ENCODE measurements at places on chromosomes 2 and 18.

DNA sequence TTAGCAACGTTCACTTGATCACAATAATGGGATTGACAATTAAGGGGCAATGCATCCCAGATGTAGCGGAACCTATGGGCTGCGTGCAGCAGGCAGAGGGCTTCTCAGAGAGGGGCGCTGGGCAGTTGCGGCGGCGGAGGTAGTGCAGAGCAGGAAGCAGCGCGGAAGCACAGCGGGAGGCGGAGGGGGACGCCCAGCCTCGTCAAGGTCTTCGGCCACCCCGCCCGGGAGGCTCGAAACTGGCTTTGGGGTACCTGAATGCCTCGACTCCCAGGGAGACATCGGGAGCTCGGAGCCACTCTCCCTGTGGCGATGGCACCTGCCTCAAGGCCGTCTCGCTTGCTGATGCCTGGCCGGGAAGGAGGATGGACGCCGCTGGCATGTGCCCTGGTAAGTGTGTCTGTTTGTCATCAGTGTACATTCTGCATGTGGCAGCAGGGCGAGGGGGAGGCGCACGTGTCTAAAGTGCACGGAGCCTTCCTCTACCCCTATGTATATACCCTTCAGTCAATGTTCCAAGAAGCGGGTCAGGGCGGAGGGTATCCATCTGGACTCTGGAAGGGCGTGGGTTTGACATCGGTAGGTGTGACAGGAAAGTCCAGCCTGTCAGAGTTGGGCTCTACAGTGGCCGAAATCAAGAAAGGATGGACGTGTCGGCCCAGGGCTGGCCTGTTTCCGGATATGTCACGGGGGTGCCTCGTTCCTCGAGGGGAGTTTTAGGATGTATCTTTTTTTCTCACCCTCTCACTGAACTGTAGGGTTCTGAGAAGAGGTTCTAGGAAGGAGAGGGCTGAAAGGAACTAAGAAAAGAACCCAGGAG, 7.5 kb upstream of the SP9 start:
- DNase-seq: no peak

GRCh38 chr2:149954981-149955600, 367.5 kb upstream of the MMADHC start:
- no peak for DNase-seq

DNA sequence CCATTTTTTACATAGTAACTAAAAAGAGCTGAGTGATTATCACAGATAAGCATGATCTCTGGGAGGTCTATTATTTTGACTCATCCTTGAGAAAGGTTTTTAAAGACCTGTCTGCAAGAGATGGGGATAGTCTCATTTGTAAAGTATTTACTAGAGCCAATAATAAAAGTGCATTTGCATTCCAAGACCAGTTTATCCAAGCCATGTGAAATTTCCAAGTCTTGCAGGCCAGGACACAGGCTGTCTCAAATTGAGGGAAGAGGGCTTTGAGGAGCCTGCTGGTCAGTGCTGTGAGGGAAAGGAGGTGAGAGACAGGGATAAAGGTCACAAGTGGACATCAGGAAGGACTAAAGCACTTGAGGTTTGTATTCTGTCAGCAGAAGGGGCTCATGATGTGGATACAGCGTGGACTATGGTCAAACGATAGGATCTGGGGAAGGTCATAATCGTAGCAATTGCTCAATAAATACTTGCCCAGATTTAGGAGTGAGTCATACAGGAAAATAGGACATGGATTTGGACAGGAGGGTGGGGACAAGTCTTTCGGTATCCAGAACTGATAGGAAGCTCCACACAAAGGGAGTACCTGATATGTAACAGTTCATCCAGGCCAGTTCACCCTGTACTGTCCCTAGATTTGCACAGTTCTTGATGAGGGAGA, 6.6 kb upstream of the CDH2 start:
- no peak for DNase-seq

DNA sequence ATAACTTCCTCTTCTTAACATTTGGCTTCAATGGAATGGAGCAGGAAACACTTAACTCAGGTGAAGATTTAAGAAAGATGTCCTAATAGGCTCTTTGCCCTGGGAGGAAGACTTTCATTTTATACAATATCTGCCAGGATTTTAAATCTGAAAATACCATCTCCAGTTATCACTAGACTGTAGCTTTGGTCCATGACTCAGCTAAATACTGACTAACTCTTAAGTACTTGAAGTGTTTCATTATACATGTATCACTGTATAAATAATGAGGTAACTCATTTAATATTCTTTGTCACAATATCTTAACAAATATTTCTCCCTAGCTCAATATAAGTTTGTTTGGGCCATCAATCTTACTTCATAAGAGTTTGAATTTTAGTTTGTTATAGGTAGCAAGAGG, 34.7 kb downstream of the RBKS start:
- DNase-seq: no peak

DNA sequence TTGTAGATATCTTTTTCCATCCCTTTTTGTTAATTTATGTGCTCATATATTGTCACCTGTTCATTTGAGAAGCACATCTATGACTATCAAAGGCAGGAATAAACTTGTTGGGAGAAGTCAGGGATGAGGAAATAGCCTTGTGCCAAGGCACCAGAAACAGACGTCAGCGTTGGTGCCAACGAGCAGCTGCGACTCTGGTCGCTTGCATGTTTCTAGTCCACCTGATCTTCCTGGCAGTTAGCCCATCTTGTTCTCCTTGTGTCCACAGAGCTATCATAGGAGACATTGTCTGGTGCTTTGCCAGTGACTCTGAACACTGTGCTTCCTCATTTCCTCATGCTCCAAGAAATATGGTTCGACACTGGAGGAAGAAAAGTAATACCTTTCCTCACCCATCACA, 374.4 kb downstream of the PTPRM start:
- DNase-seq: no peak

- DNase-seq: no peak
Observed at GRCh38 chr2:46318579-46319460, 21.6 kb downstream of the EPAS1 start.

DNA sequence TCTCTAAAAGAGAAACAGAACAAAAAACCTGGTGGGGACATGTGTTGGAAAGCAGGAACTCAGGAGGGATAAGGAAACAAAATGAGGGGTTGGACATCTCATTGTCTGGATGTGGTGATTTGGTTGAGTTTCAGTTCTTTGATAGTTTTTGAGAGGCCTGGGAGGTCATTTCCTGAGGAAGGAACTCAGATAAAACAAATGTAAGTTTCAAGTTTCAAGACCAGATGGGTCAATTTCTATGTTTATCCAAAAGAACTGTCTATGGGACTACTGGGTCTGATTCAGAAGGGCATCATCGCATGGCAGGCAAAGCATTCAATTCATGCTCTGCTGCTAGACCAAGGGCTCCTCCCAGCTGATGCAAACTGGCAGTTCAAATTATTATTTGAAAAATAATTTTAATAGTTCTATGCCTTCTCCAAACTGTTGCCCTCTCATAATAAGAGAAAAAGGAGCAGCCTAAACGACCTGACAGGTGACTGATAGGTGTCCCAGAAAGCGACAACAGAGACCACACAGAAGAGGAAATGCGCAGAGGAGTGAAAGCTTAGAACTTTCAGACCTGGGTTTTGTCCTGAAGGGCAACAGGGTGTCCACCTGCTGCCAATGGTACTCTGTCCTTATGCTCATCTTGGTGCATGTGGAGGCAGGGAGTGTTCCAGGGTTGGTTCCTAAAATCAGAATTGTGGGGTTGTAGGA, 39.3 kb upstream of the SH3RF3 start:
- no peak for DNase-seq

GRCh38 chr18:73414598-73414997, 546.8 kb upstream of the NETO1 start:
- DNase-seq: no peak

GRCh38 chr2:74567881-74568280, 13.4 kb downstream of the DOK1 start:
- no peak for DNase-seq

- DNase-seq: no peak
Observed at GRCh38 chr2:9297807-9298206, 91.2 kb downstream of the ASAP2 start.

DNA sequence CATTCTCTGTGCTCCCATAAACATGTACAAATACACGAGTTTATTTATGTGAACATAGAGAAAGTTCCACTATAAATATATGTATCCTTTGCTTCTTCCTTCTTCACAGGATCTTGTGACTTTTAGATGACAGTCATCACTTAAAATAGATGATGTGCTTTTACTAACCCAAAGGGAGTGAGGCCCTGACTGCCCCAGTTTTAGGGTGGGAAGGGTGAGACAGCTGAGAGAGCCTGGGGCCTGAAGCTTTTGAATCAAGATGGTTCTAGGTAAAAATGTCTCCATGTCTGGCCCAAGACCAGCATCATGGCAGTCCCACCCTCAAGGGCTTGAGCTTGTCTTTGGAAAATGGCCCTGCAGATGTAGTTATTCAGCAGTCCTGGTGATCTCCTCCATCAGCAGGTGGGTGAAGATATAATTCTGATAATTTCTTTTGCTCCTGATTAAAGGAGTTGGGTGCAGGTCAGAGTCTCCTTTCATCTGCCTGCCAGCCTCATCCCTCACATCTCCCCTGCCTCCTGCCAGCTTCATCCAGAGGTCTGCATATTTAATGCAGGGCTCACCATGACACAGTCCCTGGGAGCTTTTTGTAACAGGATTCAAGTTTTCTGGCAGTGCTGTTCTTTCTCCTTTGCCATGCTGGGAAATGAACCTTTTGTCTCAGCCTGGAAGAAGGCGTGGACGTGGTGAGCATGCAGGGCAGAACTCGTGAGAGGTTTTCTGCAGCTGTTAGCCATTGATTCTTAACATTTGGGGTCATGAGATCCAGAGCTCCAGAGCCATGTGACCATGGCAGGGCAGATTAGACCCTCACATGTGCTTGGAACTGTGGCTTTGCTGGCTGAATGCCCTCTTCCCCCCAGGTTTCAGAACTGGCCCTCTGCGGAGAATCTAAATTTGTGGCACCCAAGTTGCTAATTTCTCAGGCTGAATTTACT, 2.7 kb downstream of the HRH4 start:
- no peak for DNase-seq

DNA sequence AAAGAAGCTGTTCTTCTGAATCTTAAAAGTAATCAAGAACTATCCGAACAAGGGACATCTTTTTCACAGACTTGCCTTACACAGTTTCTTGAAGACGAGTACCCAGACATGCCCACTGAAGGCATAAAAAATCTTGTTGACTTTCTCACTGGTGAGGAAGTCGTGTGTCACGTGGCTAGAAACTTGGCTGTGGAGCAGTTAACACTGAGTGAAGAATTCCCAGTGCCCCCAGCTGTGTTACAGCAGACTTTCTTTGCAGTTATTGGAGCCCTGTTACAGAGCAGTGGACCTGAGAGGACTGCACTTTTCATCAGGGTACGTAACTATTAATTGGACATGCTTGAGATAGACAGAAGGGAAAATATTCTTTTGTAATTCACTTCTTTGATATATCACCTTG, 2.4 kb downstream of the MRPL44 start:
- DNase-seq: no peak

DNA sequence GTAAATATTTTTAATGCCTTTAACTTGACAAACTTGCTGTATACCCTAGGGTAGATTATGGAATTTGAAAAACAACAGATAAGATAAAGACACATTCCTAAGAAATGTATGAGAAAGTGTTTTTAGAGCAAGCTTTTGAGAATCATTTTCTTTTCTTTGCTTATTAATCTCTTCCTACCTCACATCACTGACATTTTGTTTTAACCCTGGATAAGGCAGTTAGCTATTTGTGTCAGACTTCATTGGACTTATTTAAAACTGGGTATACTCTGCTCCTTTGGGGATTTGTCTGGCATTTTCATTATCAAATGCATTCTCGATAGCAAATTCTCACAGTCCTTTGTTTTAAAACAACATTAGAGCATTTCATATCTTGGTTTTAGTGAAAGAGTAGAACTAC, 17.2 kb downstream of the EML4 start:
- no peak for DNase-seq

DNA sequence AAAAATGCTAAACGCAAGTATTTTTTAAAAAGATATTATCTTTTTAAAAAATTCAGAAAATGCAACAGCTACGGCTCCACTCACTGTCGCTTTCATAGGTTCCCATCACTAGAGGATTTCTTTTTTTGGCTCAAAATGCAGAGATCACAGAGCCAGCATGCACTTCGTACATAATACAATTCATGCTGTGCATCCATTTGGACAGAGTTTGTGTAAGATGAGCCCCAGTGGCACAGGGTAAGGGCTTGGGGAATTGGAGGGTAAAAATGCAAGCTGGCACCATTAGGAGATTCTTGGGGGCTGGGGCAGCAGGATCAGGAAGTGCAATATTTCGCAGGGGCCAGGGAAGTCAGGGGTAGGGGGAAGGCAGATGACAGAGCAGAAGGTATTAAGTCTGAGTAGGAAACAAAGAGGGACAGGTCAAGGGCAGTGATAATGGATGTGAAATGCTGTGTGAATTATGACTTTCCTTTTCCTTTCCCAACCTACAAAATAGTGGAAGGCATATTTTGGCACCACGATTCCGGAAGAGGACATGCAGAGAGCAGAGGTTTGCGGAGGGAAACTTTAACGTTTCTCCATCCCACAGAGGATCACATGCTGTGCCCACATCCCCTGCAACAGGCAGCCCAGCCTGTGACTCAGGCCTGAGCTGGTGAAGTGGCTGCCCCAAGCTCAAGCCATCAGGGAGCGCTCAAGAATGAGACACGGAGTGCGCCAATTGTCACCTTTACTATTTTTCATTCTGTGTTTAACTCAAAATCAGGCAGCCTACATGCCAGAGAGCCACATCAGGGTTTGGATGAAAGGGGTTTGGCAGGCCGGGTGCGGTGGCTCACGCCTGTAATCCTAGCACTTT, 4.7 kb downstream of the CAPG start:
- DNase-seq: peak; percentile 51

DNA sequence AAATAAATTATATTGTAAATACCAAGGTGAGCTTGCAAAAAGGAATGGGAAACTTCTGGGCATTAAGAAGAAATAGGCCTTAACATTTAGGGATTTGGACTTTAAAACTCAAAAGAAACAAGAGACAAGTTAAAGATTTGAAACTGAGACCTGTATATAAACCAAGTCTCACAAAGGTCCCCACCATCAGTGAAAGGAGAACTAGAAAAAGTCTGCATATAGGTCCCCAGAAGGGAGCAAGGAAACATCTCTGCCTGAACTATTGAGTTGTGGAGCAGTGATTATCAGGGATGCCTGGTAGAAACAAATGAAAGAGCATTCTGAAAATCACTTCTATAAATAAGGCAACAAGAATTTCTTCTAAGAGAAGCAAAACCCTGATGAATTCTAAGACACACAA, 30.5 kb upstream of the ITGAV start:
- DNase-seq: no peak

DNA sequence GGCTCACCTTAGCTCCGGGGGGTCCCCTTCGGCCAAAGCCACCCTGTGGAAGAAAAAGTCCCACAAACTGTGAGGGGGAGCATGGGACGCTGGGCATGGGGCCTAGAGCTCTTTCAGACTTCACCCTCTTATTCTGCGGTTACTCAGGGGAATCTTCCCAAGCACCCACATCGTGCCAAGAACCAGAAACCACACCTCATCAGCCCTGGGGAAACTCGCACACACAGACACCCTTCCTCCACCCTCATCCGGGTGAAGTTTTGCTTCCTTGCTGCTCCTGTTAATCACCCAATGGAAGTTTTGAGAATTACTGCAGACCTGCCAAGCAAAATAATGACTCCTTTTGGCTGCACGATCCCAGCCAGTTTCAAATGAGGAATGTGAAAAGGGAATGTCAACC, 59.1 kb downstream of the COL6A3 start:
- DNase-seq: no peak

Measured in stimulated activated CD4-positive, alpha-beta T cell treated with anti-CD3 and anti-CD28 coated beads, TNF-alpha, amount 100 ng/mL, for 1 hour (primary cell).